Activated naive CD8-positive, alpha-beta T cell treated with anti-CD3 and anti-CD28 coated beads, Interleukin-2, amount 50 U/mL, for 16 hours (primary cell): ENCODE measurements at places on chromosomes 11 and 22.

DNA sequence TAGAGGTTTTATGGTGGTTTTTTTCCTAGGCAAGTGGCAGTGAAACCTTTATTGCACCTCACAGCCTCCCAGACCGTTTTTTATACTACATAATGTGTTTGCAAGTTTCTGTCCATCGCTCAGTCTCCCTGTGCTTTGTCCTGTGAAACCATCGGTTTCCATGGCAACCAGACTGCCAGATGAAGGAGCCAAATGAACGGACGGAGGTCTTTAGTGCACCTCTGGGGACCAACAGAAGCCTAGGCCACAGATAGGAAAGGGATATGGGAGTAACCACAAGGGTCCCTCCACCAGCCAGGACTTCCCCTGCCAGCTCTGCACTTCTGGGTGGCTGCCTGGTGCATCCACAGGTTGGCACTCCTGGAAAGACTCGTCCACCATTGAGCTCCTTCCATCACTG lies 165.0 kb downstream of the CHST1 start:
- no peak for DNase-seq

DNA sequence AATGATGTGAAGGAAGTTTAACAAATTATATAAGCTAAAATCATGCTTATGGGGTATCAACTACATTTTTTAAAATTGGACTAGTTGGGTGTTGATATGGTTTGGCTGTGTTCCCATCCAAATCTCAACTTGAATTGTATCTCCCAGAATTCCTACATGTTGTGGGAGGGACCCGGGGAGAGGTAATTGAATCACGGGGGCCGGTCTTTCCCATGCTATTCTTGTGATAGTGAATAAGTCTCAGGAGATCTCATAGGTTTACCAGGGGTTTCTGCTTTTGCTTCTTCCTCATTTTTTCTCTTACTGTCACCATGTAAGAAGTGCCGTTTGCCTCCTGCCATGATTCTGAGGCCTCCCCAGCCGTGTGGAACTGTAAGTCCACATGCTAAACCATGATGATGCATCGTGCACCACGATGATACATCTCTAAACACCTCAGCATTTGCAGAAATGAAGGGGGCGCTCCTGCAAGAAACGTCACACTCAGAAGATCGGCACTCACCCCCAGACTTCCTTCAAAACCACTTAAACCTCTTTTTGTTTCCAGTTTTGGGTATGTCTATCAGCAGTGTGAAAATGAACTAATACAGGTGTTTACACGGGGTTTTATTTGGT lies 340.0 kb downstream of the SHANK2 start:
- DNase-seq: no peak

GRCh38 chr22:48574776-48575617 lies 1252.7 kb downstream of the BRD1 start:
- DNase-seq: no peak

DNA sequence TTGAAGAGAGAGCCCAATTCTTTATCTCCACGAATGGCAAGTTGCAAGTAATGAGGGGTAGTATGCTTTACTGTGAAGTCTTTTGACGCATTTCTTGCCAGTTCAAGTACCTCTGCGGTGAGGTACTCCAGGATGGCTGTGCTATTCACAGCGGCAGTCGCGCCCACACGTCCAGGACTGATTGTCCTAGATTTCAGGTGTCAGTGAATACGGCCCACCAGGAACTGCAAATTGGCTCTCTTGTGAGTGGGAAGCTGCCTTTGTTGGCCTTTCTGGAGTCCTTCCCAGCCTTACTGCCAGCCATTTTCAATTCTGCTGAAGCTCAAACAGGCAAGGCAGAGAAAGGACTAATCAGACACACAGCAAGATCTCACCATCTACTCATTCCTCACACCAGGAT lies 8.5 kb downstream of the PPFIA1 start:
- no peak for DNase-seq

DNA sequence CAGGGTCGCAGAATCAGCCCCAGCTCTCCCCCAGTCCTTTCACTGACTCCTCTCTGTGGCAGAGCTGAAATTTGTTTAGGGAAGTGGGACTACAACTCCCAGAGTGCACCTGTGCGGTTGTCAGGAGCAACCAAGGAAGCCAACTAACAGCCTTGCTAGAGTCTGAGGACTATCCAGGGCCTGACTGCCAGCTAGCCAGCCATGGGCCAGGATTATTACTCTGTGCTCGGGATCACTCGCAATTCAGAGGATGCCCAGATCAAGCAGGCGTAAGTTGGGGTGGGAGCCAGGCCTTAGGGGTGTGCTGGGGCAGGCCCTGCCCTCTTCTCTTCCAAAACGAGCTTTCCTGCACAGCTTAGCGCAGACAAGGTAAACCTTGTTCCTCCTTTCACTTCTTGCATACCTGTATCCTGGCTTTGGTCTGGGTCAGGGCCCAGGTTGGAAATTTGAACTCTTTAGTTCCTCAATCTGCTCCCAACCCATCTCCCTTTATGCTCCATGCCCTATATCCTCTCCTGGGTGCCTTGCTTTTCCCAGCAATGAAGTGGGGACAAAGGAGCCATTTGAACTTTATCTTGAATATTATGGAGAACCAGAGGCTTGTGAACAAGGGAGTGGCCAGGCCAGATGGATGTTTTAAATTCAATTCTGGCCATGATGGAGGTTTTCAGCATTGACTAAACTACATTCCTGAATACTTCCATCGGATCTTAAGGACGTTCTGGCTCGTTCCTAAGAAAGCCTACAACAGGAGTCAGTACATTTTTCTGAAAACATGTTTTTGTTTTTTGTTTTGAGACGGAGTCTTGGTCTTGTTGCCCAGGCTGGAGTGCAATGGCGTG lies at the start of gene DNAJB13:
Gene DNAJB13 (plus strand): TSS at position 158 of the 842 bp plus-strand sequence. CDS start 44 bp downstream, at position 202.
- no peak for DNase-seq

DNA sequence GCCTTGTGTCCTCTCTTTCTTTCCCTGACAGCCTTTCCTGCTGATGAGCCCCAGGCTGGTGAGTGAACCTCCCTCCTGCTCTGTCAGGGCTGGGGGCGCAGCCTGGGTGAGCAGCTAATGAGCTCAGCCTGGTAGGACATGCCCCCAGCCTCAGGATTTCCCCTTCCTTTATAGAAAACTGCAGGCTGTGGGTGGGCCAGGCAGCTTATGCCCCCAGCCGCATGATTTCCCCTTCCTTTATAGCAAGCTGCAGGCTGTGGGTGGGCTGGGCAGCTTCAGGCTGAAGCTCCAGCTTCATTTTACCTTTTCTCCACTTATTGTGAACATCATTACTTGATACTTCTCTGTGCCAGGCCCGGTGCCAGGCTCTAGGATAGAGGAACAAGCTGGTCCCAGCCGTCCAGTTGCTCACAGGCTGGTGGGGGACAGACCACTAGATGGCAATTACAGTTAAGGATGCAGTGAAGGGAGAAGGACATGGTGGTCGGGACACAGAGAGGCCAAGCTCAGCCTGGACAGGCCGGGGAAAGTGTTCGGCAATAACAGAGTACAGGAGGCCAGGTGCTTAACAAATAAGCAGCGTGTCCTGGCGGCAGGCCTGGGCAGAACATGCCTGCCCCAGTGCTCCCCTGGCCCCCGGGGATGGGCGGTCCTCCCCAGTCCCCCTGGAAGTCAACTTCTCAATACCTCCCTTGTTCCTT lies 5.3 kb downstream of the LGALS12 start:
- DNase-seq: no peak
